IMR-90 (cell line): ENCODE measurements at places on chromosomes 7 and 10. TPM values are rescaled to one million over a fixed set of nuclear protein-coding genes. Genes with fewer than 3 reads are reported as not detected.

ETV1 gene
- polyA plus RNA-seq: 8.6 and 11.9 TPM in 2 replicates

CARD11 gene
- polyA plus RNA-seq: 0.26 and 0.53 TPM in 2 replicates

UPK3B gene
- polyA plus RNA-seq: 0.10 and 0.26 TPM in 2 replicates

ELOVL3 gene
- 0.09 and 0.14 TPM in 2 replicates for polyA plus RNA-seq

STK32C gene
- 8.3 and 9.0 TPM in 2 replicates for polyA plus RNA-seq

- no peak for DNase-seq
Measured at GRCh38 chr7:91759205-91759863, 121.2 kb downstream of the MTERF1 start.

DNA sequence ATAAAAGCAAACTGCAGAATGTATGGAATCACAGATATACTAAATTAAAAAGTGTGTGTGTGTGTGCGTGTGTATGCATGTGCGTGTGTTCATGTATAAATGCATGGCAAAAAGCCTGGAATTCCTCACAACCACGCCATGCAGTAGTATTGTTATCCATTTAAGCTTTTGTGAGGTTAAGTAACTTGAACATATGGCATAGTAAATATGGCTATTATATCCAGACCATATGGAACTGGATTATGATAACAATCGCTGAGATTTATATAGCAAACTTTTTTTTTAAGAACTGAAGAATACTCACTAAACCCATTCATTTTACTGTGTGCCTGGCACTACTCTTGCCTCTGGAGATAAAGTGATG lies 22.3 kb upstream of the NANOS1 start:
- DNase-seq: no peak

GRCh38 chr7:154928136-154929005 lies 74.6 kb downstream of the PAXIP1 start:
- DNase-seq: peak; percentile 93

DNA sequence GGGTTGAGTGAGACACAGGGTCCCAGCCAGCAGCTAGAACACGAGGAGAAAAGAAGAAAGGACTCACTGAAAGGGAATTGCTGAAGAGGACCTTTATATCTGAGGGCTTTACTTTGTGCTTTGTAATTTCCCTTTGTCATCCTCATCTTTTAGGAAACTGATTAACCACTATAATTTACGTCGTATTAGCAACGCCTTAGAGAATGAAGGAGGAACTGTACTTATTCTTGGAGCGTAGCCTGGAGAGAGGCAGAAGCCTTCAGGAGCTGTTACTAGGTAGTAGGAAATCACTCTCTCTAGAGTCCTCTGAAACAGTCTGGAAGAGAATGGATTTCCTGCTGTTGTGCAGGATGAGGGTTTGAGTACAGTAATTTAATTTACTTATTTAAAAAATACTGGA lies 101.0 kb upstream of the STEAP1B start:
- DNase-seq: no peak

- DNase-seq: no peak
Measured at GRCh38 chr7:99624484-99624883, 7.7 kb downstream of the ZSCAN25 start.

DNA sequence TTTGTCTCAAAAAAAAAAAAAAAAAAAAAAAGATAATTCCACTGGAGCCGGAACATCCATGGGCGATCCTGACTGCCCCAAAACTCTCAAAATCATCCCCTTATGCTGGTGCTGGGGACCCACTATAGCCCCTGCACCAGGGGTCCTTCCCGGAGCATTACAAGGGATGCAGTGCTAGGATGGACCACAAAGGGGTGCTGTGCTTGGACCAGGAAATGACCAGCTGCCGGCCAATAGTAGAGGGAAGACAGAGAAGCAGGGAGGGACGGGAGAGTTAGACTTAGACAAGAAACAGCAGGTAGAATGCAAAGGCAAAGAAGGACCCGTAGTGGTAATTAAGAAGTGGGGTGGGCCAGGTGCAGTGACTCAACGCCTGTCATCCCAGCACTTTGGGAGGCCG lies 40.5 kb downstream of the RCC1L start:
- DNase-seq: no peak

- DNase-seq: no peak
Measured at GRCh38 chr10:88762906-88763305, 3.1 kb downstream of the LIPN start.

DNA sequence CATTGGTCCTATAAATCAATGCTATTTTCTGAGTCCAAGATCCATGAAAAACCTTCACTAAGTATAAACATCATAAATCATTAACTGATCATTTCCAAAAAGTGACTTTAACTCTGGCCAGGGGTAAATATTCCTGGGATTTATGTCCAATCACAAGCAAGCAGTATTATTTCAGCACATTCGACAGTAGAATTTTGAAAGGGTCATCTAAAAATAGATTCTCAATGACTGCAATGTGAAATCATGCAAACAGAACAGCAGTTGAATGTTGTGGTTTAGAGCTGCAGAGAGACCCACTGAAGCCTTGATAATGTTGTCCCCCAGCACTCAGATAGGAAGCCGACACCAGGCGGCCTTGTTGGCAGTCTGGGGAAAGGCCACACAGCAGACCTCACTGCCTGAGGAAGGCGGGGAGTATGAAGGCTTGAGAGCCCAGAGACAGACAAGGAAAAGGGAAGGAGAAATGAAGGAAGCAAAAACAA lies 38.1 kb downstream of the FAM107B start:
- DNase-seq: peak; percentile 77

GRCh38 chr10:28945959-28946358 lies 268.6 kb downstream of the BAMBI start:
- no peak for DNase-seq
